PC-9 (cell line): ENCODE measurements at places on chromosomes 7 and 10.

- DNase-seq: no peak
Observed at GRCh38 chr7:84735011-84735410, 451.8 kb downstream of the SEMA3D start.

DNA sequence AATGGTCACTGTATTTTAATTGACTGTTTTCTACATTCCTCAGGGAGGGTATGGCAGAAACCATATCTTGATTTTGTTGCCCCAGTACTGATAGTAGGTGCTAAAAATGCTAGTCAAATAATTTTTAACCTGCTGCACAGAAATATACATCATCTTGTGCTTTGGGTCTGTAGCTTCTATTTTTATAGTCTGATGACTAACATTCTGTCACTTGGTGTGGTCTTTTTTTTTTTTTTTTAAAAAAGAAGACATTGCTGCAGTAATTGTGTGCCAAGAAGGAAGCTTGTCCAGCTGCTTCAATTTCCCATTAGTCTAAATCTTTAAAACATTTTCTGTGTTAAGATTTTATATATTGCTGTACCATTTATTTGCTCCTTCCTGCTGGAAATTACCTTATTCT is 83.6 kb downstream of the ICA1 start:
- DNase-seq: no peak

DNA sequence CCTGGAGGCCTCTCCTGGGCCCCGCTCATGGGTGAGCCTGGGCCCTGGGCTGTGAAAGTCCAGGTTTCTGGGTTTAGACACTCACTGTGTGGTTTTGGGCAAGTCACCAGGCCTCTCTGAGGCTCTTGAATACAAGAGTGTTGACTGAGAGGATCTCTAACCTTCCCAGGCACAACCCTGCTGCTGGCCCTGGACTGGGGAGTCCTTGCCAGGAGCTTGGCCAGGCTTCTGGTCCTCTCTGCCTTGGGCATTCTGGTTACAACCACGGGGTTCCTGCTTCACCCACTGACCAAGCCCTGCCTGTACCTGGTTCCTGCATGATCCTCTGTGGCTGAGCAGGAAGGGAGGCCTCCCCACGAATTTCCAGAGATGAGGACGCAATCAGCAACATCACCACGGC is 63.6 kb upstream of the COL13A1 start:
- no peak for DNase-seq

DNA sequence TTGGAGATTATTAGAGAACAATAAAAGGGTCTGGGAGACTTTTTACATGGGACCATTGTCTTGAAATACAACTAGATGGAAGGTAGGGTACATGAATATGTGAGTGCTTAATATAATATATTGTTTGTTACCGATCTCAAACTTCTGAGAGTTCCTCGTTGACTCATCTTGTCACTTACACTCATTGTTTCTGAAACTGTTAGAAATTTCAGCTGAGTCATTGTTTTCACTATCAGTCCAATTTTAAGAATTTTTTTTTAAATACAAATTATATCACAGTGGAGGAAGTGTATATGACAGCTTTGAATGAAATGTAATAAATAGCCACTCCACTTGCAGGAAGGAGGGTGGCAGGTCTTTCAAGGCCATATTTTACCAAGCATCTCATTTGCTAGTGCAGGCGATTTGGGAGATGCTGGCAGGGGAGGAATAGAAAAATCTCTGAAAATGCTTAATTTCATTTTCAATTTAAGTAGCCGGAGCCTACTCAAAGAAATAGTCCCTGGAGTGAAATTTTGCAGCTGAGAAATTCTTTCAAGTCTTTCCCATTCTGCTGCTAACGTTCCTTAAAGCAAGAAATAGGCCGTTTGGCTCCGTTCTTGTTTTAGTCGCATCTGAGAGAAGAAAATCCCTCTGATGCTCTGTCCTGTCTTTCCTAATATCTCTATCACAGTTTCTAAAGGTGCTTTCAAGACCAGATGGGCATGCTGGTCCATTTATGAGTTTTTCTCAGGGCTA is 1404.2 kb upstream of the CELF2 start:
- DNase-seq: peak; percentile 35

DNA sequence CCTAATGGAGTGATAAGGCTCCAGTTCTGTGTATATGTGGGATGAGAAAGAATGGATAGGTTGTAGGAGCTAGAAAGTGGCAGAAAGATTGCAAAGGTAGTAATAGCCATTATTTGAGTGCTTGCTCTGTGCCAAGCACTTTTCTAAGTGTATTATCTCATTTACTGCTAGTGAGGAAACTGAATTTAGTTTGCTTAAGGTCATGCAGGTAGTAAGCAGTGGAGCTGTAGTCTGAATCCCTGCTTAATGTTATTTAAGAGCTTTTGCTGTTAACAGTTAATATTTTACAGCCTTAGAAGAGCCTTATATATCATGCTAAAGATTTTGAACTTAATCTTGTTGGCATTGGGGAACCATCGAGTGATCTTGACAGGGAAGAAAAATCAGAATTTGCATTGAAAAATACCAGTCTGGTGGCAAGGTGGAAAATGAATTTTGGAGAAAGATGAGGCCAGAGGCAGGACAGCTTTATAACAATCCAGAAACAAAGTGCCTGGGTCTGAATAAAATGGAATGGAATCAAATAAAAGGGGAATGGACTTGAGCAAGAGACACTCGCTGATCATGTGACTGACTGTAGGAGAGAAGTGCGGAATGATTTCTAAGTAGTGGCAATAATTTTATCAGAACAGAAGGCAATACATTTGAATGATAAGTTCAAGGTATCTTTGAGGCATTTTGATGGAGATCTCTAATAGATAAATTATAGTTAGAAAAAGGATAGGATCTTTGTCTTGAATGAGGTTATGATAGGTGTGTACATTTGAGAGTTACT is 15.2 kb downstream of the CAPZA2 start:
- no peak for DNase-seq

GRCh38 chr7:132317701-132318351 is 258.4 kb downstream of the PLXNA4 start:
- DNase-seq: no peak
